ENCODE measurements at places on chromosomes 4 and X. TPM values are rescaled to one million over a fixed set of nuclear protein-coding genes. Genes with fewer than 3 reads are reported as not detected.

GRCh38 chr4:8112672-8113071 lies 45.9 kb downstream of the ABLIM2 start:
- no peak for DNase-seq

- DNase-seq, result no peak
Measured at GRCh38 chrX:103276581-103277002, at the start of gene TCEAL5. Gene TCEAL5 (minus strand): TSS chrX:103276750. CDS start chrX:103274563, 2,187 bp downstream.

GRCh38 chr4:176191974-176192373 lies 3.4 kb downstream of the SPATA4 start:
- DNase-seq, result no peak

DNA sequence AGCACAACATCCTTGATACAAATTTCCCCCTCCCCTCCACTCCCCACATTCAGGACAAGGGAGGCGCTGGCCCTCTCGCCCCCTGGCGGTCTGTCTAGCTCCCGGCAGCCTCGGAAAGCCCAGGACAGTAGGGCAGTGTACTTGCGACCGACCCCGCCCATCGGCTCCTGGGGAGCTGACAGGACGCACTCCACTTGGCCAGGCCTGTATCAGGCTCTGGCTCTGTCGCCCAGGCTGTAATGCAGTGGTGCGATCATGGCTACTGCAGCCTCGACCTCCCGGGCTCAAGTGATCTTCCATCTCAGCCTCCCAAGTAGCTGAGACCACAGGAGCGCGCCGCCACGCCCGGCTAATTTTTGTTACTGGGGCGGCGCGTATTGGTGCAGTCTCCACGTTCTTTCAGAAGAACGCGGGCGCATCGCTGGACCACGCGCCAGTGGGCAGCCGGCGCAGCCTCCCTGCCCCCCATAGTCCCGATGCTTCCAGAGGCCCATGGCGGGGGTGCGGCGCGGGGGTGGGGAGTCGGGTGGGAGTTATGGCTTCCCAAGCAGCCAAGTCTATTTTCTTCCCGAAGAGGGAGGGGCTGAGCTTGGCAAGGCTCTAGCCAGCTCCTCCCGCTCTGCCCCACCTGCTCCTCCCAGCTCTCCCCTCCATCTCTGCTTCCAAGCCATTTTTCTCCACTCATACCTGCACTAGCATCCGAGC lies 7.8 kb upstream of the AKAP14 start:
- DNase-seq, result peak; percentile 53

DNA sequence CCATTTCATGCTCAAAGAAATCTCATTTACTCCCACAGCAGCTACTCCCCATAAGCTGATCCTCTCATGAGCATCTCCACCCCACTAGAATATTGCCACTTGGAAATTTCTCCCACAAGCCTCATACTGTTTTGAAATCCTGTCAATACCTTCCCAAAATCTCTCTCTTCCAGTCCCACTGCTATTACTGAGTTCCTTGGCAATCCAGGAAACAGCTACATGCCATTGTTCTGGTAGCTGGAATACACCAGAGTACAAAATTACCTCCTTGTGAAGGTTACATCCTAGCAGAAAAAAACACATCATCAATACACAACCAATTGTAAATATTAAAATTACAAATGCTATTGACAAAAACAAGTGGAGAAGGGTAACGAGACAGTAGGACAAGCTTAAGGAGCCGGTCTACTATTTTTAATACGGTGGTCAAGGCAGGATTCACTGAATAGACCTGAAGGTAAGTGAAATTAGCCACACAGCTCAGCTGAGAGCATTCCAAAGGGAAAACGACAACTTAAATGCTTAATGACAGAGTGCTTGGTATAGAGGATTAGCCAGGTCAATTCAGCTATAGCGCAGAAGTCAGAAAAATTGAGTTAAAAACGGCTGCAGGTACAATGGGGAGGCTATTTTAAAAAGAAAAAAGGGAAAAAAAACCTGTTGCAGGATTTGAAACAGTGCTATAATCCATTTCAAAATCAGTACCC lies 6.4 kb downstream of the RPL9 start:
- DNase-seq, result no peak

DNA sequence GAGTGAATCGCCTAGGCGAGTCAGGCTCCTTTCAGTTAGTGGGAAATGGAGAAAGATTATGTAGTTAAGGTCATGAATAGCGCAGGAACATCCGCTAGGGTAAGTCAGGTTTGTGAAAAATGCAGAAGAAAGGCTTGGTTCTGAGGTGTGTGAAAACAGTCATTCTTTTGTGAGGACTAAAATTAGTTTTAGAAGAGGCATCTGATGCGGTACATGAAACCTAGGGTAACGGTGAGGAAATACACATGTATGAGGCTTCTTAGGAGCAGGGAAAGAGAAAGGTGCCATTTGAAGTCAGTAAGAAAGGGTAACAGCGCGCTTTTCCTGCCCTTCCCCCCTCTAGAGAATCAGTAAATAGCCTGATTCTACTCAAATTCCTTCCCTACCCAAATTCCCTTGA lies 570 bp upstream of the RNF128 start:
- DNase-seq, result no peak

GRCh38 chr4:5952286-5952974 lies 59.5 kb upstream of the CRMP1 start:
- no peak for DNase-seq

DNA sequence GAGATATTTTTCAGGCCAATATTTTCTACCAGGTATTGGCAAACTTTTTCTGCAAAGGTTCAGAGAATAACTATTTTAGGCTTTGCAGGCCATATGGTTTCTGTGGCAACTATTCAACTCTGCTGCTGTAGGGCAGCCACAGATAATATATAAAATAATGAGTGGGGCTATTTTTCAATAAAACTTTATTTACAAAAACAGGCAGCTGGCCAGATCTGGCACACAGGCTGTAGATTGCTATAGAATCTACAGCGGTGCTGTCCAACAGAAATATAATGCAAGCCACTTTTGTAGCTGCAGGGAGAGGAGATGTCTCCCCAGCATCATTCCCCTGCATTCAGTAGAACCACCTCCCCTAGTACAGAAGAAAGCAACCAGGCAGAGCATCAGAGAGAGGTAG lies 97.6 kb upstream of the BCOR start:
- no peak for DNase-seq

DNA sequence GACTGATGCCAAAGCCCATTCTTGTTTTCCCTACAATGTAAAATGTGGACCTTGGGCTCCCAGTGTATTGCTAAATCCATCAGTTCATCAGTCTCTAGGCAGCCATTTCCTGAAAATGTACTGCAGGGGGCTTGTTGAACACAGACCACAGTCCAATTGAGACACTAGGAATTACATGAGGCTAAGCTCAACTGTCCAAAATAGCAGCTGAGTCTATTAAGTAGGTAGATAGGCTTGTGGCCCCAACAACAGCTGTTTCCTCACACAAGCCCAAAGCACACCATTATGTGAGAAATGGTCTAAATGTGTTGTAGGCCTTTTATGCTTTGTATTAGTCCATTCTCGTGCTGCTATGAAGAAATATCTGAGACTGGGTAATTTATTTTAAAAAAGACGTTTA lies 60.0 kb upstream of the PAK3 start:
- DNase-seq, result no peak

- peak; percentile 49 for DNase-seq
Measured at GRCh38 chr4:136687118-136687517, 845.2 kb downstream of the PCDH18 start.

DNA sequence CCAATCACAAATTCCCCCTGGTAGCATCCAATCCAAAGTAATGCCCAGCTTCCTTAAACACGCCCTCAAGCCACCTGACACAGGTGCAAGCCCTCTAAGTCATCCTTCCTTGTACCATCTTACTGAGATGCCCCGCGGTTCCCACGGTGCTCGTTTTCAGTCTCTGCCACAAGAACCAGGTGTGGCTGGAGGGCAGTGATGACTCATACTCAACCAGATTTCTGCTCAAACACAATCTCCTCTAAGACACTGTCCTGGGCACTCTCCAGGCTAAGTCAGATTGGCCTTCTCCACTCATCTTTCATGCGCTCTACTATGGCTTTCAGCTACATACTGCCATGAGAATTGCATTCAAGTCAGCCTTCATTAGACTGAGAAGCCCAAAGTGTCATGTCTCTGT lies 3.5 kb downstream of the SH3KBP1 start:
- no peak for DNase-seq

DNA sequence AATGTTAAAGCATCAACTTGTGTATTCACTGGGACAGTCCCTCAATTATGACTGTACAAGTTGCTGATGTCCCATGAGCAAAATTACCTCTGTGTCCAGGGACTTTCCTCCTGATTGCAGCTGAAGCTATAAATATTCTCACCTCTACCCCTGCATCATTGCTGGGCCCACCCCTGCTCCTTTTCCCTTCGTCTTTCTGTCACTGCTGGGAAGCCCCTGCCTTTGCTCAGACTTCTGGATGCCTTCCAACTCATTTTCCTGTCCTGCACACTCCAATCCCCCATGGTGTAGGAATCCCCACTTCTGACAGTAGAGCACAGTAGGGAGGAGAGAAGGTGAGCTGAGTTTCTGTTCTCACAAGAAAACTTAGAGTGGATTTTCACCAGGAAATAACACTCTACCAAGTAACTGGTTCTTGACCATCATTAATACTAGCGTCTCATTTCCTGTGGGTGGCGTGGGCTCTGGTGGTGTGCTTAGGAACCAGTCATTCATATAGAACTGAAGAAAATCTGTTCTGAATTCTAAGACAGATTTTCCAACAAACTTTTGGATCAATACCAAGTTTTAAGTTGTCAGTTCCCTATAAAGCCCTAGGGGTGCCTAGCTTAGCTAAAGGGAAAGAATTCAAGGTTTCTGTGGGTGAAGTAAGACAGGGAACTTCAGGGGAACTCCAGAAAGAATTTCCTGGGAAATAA lies 136.2 kb upstream of the MED14 start:
- no peak for DNase-seq

GRCh38 chr4:94746746-94747145 lies 11.0 kb upstream of the BMPR1B start:
- DNase-seq, result no peak

DNA sequence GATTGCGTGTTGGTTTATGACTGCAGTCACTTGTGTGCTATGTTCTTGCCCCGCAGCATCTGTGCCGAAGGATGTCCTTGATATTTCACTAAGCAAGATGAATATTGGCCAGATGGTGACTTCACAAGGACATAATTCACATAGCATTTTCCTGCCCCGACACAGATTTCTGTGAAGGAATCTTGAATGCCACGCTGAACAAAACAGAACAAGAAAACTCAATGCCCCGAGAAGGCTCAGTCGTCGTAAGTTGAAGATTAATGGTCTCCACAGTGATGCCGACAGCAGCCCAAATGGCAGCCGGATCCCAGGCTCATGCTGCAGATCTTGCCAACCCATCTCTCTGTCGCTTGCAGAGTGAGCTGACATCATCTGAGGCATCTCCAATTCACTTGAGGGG lies 145.9 kb downstream of the CPEB2 start:
- DNase-seq, result no peak

DNA sequence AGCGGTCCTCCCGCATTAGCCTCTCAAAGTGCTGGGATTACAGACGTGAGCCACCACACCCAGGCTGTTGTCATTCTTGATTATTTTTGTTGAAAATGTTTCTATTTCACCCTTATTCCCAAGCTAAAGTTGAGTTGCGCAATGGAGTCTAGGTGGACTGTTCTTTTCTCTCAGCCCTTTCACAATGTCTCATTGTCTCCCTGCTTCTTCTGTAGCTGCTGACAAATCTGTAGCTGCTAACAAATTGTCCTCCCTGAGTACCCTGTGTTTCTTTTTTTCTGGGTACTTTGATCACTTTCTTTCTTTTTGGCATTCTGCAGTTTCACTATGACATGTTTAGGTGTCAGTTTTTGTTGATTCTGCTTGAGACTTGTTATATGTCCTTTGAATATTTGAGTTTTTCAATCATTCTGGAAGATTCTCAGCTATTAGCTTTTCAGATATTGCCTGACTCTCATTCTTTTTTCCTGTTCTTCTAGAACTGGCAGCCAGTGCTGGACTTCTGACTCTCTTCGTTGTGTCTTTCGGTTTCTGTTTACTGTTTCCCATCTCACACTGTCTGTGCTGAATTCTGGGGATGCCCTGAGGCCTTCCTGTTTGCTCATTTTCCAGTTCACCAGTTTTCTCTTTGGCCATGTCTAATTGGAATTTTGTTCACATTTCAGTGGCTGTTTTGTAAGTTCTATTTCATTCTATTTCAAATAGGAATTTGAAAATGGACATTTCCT lies 6.6 kb downstream of the ABCD1 start:
- no peak for DNase-seq

GRCh38 chr4:156692016-156692415 lies 279.6 kb downstream of the PDGFC start:
- no peak for DNase-seq

- no peak for DNase-seq
Measured at GRCh38 chrX:57366430-57366829, 79.9 kb downstream of the FAAH2 start.

DNA sequence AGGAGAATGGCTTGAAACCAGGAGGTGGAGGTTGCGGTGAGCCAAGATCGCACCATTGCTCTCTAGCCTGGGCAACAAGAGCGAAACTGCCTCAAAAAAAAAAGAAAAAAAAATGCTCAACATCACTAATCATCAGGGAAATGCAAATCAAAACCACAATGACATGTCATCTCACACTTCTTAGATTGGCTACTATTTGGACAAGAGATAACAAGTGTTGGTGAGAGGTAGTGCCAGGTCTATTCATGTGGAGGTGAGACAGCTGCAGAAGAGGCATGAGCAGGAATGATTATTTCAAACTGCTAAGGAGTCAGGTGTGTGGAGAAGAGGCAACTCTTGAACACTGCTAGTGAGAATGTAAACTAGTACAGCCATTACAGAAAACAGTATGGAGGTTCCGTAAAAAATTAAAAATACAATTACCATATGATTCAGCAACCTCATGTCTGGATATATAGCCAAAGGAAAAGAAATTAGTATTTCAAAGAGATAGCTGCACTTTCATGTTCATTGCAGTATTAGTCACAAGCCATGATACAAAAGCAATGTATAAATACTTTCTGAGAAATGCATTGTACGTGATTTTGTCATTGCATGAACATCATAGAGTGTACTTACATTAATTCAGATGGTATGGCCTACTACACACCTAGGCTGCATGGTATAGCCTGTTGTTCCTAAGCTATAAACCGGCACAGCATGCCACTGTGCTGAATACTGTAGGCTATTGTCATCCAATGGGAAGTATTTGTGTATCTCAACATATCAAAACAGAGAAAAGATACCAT lies 75.3 kb downstream of the TMEM144 start:
- no peak for DNase-seq

GABRQ gene
- total RNA-seq, result 9.6 TPM

SOWAHD gene
- total RNA-seq, result 1.7 TPM

PF4V1 gene
- total RNA-seq, result not detected

ARHGAP24 gene
- 0.31 TPM for total RNA-seq

RTL9 gene
- 0.11 TPM for total RNA-seq

GLUD2 gene
- 0.26 TPM for total RNA-seq

ANK2 gene
- 35.1 TPM for total RNA-seq

VCX3A gene
- 0.63 TPM for total RNA-seq

L1CAM gene
- total RNA-seq, result 38.7 TPM

STATH gene
- total RNA-seq, result not detected

ZNF157 gene
- 2.2 TPM for total RNA-seq

GATB gene
- 18.0 TPM for total RNA-seq

PRPS1 gene
- 102 TPM for total RNA-seq

CT83 gene
- not detected for total RNA-seq

PDHA1 gene
- 206 TPM for total RNA-seq

WWC2 gene
- total RNA-seq, result 138 TPM

NDNF gene
- 1.6 TPM for total RNA-seq

NHSL2 gene
- 7.2 TPM for total RNA-seq

TEX13B gene
- total RNA-seq, result not detected

Measured in H1 (cell line).